ENCODE measurements at places on chromosomes 12 and 14.

- DNase-seq, result no peak
Measured at GRCh38 chr12:72605975-72606374, 333.8 kb downstream of the TRHDE start.

- DNase-seq, result no peak
Measured at GRCh38 chr12:66942741-66943465, 264.0 kb upstream of the GRIP1 start.

DNA sequence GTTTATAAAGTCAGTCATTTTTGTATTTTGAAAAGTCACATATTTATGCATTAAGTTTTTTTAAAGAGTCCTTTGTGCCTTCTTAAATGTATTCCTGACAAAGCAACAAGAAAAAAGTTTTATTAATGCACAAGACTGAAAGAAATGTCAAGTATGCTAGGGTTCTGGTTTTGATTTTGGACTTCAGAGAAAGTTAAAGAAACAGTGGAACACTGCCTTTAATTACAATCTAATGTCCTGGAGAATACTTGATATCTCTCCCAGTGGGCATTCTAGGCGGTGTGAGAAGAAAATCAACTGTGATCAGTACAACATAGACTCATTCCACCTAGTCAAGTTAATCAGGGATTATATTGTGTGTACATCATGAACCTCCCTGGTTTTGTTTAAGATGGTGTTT lies 49.9 kb downstream of the PRICKLE1 start:
- DNase-seq, result no peak

GRCh38 chr12:1047898-1048660 lies 57.1 kb downstream of the ERC1 start:
- no peak for DNase-seq

DNA sequence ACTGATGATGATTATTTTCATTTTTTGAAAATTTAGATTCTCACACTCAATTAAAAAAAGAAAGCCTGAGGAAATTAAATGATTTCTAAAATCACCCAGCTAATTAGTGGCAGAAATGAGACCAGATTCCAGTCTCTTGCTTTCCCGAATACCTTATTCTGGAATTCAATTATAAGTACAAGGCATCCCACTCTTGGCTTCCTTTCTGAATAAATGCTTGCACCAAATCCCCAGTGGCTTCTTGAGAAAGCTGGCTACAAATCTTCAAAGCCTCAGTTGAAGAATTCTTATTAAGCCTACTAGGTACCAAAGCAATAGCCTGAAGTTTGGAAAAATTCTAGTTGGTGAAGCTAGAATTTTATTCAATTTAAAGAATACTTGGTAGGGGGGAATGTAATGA lies 476.6 kb downstream of the DIO2 start:
- no peak for DNase-seq

DNA sequence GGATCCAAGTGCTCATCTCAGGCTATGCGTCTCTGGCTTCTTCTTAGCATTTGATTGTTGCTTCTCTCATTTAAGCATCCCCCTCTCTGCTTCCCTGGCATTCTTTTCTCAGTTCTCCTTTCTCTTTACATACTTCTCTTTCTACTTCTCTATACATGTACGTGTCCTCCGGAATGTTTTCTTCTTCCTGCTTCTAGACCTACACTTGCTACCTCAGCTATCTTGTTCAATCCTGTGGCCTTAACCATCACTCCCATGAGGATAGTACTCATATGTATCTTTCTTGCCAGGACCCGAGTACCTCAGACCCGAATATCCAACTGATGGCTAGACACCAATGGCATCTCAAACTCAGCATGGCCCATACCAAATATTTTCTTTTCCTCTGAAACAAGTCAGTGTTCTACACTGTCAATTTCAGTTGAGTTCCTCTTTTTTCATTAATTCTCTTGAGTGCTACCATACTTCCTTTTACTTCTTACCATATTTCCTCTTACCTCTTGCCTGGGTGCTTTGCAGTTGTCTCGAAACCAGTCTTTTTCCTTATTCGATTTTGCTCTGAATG lies 115.1 kb upstream of the SLC38A2 start:
- DNase-seq, result no peak

DNA sequence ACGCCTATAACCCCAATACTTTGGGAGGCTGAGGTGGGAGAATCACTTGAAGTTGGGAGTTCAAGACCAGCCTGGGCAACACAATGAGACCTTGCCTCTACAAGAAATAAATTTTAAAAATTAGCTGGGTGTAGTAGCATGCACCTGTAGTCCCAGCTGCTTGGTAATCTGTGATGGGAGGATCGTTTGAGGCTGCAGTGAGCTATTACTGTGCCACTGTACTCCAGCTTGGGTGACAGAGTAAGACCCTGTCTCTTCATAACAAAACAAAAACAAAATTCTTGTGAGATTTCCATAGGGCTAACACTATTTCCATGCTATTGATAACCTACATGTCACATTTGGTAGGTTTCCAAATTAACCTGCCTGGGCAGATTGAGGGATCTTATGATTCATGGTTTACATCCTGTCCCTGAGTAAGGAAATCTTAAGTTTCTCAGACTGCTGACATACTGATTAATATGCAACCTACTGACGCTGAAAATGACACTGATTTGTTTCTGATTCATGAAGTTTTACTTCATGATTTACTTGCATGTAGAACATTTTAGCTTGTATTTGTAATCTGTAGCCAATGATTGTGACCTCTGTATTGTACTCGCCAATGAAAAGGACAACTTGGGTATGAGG lies 15.9 kb downstream of the ATP6V1D start:
- no peak for DNase-seq

- DNase-seq, result no peak
Measured at GRCh38 chr14:58807191-58807590, 169.4 kb downstream of the DACT1 start.

GRCh38 chr12:115443351-115443938 lies 759.5 kb upstream of the TBX3 start:
- no peak for DNase-seq

DNA sequence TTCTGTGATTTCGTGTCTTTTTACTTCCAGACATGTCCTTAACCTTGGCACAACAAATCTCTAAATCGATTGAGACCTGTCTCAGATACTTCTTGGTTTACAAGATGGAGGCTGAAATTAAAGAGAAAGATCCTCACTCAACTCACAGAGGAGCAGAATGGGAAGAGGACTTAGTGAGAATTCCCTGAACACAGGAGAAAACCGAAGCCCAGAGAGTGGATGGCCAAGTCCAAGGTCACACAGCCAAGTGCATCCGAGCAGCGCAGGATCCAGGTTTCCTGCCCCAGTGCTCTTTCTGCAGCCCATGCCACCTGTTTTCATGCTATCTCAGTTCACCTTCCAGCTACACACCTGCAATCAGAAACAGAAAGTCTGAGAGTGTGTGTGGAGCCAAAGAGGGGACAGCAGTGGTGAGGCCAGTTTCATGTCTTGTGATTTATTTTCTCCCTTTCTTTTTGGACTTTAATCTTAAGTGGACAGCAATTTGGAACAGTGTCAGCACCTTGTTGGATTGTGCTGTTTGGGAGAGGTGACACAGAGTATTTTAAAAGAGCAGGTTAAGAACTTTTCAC lies 22.9 kb upstream of the TCL1B start:
- no peak for DNase-seq

- DNase-seq, result no peak
Measured at GRCh38 chr14:80784820-80785219, 156.7 kb downstream of the CEP128 start.

GRCh38 chr14:99612738-99613330 lies 8.8 kb upstream of the CCDC85C start:
- DNase-seq, result no peak

Measured in activated CD4-positive, alpha-beta T cell treated with anti-CD3 and anti-CD28 coated beads for 4 hours (primary cell).